ENCODE measurements at places on chromosomes 12 and 14.

DNA sequence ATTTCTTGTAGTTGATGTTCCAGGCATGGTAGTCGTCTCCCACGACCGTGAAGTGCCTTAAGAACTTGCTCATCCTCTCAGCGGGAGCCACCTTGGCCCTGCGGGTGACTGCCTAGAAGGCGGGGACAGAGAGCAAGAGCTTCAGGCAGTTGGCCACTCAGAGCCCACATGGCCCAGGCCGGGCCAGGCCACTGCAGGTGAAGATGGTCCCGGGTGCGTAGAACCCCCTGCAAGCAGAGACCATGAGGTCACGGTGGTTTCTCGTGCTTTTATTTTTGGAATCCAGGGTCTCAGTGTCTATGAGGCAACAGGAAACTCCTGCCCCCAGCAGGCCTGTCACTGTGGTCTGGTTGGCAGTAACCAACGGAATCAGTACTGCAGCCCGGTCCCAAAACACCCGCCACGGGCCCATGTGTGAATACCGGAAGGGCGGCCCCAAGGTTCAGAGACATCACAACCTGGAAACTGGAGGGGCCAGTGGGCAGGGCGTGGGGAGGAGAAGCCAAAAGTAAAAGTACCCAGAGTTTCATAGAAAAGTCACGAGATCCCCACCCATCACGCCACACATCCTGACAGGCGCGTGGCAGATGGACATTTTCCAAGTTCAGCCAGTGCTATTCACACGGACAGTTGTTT is 27.5 kb downstream of the HVCN1 start:
- no peak for DNase-seq

- no peak for DNase-seq
Observed at GRCh38 chr12:127998988-127999387, 268.0 kb upstream of the TMEM132C start.

DNA sequence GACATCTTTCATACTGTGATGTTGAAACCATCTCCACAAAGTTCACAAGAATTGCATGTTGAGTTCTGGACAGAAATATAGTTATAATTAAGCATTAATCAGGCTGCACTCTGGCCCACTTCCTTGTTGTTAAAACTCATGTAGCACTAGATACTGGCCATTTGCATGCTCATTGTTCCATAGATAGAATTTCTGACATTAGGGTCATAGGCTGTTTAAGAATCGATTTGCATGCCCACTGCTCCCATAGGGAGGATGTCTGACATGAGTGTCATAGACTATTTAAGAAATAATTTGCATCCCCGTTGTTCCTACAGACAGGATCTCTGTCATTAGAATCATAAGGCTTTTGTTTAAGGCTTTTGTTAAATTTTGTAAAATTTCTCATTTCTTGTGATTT is 50.2 kb downstream of the MYF5 start:
- no peak for DNase-seq

DNA sequence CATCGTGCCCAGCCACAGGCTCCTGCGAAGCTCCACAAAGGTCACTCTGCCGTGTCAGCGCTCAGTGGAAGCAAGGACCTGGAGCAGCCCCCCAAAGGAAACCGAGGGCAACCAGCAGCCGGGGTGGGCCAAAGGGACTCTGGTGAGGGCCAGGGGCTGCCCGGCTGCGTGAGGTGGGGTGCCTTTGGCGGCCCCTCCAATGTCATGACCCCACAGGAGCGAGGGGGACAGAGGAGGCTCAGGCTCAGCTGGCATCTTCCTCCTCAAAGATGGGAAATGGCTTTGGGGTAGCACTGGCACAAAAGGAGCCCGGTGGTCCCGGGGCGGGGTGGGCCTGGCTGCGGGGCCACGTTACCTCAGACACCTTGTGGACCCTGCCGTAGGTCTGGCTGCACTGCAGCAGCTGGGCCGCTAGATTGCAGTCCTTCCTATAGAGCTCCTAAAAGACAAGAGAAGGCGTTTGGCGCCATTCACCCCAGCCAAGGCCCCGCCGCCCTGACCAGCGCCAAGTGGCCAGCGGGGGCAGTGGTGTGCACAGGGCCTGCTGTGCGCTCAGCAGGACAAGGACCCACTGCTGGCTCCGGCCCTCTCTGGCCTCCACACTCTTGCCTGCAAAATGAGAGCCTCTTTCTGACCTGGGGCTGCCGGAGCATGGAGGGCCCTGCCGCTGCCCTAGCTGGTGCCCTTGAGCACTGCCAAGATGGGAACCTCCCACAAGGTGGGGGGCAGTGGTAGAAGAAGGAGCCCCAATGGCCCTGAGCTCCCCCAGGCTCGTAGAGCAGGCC is 46.9 kb downstream of the BEGAIN start:
- DNase-seq, result no peak

DNA sequence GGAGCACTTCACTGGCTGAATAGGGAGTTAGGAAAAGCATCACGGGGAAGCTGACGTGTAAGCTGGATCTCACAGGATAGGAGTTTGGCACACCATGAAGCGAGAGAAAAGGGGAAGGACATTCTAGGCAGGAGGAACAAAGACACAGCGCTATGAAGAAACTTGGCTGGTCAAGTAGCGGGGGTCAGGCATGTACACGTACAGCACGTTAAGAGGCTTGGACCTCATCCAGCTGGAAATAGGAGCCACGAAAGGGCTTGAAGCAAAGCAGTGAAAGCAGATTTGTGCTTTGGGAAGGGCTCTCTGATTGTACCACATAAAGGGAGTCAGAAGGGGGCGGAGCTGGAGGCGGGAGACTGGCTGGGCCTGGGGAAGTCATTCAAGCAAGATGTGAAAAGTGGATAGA is 19.6 kb upstream of the GALNT8 start:
- DNase-seq, result no peak

GRCh38 chr14:98926801-98927200 is 345.2 kb downstream of the BCL11B start:
- DNase-seq, result no peak

DNA sequence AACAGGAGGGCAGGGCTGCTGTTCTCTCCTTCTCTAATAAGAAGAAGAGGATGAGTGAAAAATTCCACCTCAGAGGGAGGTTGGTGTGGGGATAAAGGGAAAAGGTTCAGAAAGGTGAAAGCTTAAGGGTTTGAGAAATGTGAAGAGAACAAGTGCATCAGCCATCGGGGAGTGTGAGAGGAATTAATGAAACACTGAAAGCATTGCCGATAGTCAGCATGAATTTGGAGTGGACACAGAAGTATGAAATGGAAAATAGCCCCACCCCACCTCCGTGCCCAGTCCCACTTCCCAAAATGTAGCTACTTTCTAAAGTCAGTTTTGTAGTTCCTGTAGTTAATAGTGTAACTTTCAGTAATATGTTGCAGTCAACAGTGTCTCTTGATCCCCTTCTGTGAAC is 33.4 kb downstream of the DIP2B start:
- no peak for DNase-seq

DNA sequence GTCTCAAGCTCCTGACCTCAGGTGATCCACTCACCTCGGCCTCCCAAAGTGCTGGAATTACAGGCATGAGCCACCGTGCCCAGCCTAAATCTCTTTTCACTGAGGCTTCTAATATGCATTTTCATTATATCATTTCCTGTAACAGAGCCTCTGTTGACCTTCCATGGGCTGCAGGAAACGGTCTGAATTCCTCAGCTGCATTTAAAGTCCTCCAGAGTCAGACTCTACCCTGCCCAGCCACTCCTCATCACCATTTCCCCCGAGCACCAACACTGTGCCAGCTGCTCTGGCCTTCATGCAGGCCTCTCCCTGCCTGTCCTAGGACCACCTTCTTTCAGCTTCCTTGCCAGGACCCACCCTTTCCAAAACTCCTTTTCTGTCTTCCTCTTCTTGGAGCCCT is 9.8 kb upstream of the NFKBIA start:
- no peak for DNase-seq

DNA sequence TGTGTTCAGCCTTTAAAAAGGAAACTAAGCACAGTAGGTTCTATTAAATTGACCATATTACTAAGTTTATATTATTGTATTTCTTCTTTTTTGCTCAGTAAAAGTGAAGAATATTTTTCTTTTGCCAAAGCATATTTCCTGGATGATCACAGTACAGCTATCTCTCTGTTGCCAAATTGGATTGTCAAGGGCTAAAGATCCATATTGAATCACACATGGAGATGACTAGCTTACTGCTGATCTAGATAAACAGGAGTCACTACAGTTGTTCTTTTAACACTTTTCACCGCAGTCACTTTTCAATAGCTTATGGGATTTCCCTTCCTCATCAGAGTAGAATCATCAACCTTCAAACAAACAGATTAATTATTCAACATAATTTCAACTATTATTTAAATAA is 78.6 kb downstream of the LRRC9 start:
- no peak for DNase-seq

All from stimulated activated CD4-positive, alpha-beta T cell treated with anti-CD3 and anti-CD28 coated beads, TNF-alpha, amount 100 ng/mL, for 4 hours (primary cell).